ENCODE measurements at places on chromosomes 2 and 18.

GRCh38 chr2:111135910-111136297 is 15.2 kb downstream of the BCL2L11 start:
- no peak for DNase-seq

GRCh38 chr2:1517786-1518185 is 104.5 kb downstream of the TPO start:
- DNase-seq = no peak

GRCh38 chr2:233223059-233223894 is 28.2 kb upstream of the ATG16L1 start:
- no peak for DNase-seq

GRCh38 chr18:22791310-22791610 is 141.9 kb upstream of the RBBP8 start:
- DNase-seq = no peak

DNA sequence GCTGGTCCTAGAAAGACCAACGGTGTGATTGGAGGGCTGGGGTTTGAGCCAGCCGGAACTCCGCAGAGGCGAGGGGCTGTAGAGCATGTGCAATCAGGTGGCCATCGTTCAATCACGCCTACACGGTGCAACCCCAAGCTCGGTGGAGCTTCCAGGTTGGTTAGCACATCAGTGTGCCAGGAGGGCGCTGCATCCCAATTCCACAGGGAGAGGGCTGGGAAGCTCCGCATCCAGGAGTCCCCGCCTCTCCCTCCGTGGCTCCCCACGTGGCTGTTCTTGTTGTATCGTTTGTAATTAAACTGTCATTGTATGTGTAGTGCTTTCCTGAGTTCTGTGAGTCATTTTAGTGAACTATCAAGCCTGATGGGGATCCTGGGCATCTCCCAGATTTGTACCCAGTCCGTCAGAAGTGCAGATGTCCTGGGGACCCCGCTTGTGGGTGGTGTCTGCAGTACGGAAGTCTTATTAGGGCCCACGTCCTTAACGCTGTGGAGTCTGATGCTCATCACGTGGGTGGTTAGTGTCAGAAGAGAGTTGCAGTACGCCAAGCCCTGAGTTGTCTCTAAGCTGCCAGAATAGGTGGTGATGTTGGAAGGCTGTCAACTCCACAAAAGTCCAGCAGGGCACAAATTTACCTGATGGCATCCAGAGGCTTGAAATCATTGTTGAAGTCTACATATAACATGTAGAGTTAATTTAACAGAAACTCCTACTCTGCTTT is 20.6 kb upstream of the AMMECR1L start:
- peak; percentile 50 for DNase-seq

- no peak for DNase-seq
Measured at GRCh38 chr2:216189410-216189809, 80.3 kb downstream of the XRCC5 start.

GRCh38 chr2:197141702-197142473 is 168.7 kb downstream of the ANKRD44 start:
- no peak for DNase-seq

DNA sequence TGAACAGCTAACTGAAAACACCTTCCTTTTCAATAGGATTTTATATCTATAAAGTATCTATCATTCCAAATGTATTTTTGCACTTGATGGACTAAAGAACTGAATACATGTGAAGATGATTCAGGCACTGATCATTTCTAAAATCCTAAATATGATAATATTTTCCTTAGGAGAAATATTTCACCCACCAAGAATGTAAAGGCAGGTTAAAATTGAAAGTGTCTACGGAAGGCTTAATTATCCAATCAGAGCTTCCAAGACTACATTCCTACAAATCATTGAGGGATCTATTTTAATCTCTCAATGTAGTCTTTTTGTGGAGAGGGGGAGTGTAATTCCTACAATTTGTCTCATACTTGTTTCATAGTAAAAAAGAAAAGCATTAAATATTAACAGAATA is 3.6 kb downstream of the GALNT3 start:
- no peak for DNase-seq

- no peak for DNase-seq
Measured at GRCh38 chr2:217090024-217090473, 230.2 kb upstream of the TNP1 start.

DNA sequence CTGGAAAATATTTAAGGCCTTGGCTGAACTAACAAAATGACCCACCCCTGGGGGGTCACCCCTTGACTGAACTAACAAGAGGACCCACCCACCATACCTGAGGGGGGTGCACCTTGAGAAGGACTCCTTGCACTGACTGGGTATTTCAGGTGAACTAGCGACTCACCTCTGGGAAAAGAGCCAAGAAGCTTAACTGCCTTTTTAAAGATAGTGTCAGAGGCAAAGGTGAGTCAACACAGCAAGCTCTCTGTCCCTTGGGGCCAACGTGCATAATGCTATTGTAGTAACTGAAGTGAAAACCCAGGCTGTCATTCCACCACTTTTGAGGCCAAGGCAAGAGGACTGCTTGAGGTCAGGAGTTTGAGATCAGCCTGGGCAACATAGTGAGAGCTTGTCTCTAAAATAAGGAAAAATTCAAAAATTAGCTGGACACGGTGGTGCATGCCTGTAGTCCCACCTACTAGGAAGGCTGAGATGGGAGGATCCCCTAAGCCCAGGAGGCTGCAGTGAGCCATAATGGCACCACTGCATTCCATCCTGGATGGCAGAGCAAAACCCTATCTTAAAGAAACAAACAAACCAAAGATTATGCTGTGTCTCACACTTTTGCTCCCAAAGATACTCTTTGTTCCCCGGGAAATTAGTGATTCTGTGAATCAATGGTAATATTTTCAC is 36.4 kb upstream of the ZCCHC2 start:
- DNase-seq = peak; percentile 36

GRCh38 chr2:211822686-211823335 is 715.8 kb downstream of the ERBB4 start:
- no peak for DNase-seq

DNA sequence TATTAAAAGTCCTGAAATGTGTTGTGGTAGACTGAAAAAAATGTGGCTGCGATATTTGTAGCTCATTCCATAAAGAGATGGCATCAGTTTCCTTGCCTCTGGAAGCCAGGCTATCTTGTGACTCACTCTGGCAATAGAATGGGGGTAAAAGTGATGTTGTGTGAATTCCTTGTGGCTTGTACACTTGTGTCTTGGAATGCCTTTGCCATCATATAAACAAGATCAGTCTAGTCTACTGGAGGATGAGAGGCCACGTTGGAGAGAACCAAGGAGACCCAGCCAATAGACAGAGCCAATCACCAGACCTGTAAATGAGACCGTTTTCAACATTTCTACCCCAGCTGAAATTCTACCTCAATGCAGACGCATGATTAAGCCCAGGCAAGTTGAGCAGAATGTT is 254.1 kb downstream of the TRIB2 start:
- no peak for DNase-seq

DNA sequence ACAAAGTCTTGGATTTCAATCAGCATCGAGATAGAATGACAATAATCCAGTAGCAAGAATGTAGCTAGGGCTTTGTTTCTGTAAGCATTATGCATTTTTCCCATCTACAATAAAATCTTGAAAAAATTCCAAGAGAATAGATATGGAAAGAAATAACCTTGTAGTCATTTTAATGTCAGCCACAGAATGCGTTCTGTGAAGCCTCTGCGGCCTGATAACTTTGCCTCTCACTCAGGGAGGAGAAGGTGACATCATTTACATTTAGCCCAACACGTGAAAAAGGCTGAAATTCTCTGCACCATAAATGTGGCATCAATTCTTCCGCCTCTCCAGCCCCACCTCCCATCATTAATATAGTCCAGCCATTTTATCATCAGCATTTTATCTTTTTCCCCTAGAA is 19.1 kb upstream of the DYNC1I2 start:
- no peak for DNase-seq

GRCh38 chr18:75269124-75269680 is 58.6 kb downstream of the TSHZ1 start:
- DNase-seq = no peak

DNA sequence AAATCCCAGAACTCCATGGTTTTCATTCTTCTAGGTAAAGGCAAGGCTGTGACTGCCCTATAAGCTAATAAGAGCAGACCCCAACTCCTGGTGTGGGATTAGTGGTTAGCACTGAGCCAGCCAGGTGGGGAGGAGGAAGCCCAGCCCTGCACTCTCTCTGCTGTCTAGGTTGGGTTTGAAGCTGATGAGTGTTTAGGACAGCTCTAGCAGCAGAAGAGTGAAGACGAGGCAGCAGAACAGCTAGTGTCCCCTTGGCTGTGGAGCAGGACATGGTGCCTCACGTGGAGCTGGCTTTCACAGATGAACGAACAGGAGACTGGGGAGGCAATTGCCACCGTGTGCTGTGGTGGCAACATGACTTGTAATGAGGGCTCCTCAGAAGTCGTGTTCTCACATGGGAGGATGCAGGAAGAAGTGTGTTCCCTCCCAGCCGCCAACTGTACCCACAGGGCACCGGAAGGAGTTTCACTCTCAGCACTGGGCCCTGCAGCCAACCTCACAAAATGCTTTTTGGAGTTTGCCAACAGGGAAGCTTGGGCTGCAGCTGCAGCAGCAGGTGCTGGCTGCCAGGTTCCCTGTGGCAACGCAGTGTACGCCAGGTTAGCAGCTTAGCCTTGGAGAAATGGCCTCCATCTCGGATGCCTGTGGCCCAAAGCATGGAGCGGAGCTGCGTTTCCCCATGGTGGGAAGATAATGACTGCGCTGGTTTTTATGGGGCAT is 328.2 kb downstream of the SETBP1 start:
- no peak for DNase-seq

DNA sequence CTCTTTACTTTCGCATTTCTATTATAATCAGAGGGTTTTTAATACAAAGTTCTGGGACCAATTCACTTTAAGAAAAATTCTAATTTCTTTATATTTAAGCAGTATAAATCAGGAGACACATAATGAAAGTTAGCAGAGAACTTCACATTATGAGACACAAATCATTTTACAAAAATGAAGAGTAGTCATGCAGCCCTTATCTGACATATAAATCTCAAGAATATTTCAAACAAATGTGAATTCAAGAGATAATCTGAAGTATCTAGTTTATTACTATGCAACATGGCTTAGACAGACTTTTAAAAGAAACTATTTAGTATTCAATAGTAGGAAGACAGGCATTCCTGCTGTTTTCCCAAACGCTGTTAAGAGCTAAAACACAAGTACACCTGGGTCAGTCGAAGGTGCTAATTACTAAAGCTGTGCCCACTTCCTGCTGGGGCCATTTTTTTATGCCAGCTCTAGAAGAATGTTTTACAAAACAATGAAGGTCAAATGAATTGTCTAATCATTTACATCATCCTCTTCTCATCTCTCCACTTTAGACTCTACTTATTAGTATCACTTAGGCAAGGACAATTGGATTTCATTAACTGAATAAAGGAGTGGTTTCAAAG is 40.2 kb downstream of the CWC22 start:
- no peak for DNase-seq

GRCh38 chr2:216575465-216575864 is 57.8 kb upstream of the IGFBP2 start:
- DNase-seq = no peak

- no peak for DNase-seq
Measured at GRCh38 chr18:59783138-59783537, 85.9 kb upstream of the CCBE1 start.

- DNase-seq = no peak
Measured at GRCh38 chr2:28528206-28528605, 32.3 kb downstream of the PLB1 start.

DNA sequence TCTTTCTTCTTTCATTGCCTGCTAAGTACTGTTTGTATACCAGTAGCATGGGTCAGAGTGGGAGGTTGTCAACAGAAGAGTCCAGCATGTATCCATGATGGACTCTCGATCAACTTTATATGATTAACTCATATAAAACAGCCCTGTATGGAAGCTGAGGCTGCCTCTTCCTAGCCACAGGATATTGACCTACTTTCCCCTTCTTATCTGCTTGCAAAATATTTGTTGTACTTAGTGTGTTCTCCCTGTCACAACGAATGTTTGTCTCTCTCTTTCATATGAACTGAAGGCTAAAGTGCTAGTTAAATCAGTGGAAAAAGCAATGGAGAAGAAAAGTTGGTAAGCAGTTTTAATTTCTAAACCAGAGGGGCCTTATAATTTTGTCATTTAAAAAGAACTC is 17.8 kb downstream of the MYO1B start:
- no peak for DNase-seq

GRCh38 chr18:61681065-61681464 is 211.7 kb downstream of the RNF152 start:
- no peak for DNase-seq

GRCh38 chr2:236988690-236989624 is 96.7 kb upstream of the COPS8 start:
- no peak for DNase-seq

GRCh38 chr2:228059735-228060134 is 121.8 kb downstream of the SPHKAP start:
- no peak for DNase-seq

GRCh38 chr2:177143444-177143843 is 69.2 kb upstream of the HNRNPA3 start:
- no peak for DNase-seq

DNA sequence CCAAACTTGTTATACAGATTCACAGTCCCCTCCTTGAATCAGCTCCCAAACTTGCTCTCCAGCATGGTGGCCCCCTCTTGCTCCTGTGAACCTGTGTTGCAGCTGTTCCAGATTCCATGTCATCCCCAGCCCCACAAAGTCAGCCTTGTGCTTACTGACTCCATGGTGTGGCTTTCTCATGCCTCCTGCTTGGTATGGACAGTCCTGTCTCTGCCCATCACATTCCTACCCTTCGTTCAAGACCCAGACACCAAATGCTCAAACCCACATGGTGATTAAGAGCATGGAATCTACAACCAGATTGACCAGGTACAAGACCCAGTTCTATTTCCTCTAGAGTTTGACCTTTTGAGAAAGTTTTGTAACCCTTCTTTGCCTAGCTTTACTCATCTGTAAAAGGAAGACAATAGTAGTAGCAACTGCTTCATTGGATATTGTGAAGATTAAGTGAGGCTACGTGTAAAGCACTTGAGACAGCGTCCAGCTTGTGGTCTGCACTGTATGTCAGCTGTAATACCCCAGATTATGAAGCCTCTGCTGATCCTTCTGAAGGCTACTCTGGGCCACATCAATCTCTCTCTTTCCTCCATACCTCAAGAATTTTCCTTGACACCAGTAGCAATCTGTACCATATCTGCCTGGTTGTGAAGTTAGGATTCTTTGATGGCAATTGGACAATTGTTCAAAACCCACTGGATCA is 146.4 kb upstream of the HAAO start:
- no peak for DNase-seq

Data from pancreas (tissue), 10 donors.